ENCODE measurements at places on chromosomes 5 and 9. TPM values are rescaled to one million over a fixed set of nuclear protein-coding genes. Genes with fewer than 3 reads are reported as not detected.

- H3K27ac ChIP-seq, result no peak overlapping the region
- no peak for DNase-seq
Measured at GRCh38 chr5:22842574-22842973, 10.6 kb downstream of the CDH12 start.

The ADAMTS6 gene
- total RNA-seq, result 2.8 TPM

The NPR3 gene
- total RNA-seq, result 0.23 TPM

DNA sequence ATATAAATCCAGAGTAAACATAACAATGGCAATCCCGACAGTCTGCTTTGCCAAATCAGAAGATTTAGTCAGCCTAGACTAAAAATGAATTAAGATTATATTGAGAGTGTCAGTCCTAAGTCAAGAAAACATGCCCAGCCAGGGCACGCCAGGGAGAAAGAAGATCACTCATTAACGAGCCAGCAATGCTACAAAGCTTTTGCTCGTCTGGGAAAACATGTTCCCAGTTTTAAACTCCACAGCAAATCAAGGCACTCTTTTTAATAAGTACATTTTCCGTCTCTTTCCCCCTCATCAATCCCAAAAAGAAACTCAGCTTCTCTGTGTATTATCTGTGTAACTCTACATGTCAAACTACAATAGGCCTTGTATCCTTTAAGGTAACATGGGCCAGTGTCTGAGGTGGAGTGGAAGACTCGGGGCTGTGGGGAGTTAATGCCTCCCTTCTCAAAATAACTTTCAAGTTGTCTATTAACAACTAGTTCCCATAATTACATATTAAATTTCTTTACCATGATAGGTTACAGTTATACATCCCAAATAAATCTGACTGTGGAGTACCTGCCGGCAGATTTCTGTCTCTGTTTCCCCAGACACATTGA is 40.9 kb downstream of the NFIB start:
- H3K27me3 ChIP-seq, result no peaks in the 10 kb centered on the region
- peak overlapping the region; percentile 99 for H3K27ac ChIP-seq
- peaks cover 72% of the 10 kb centered on the region for H3K4me1 ChIP-seq
- no peak for DNase-seq
- peak overlapping the region; percentile 58 for H3K4me3 ChIP-seq
- H3K36me3 ChIP-seq, result peaks cover 5% of the 10 kb centered on the region

The CCDC192 gene
- 0.53 TPM for total RNA-seq

The FBXL7 gene
- 14.4 TPM for total RNA-seq

The BARX1 gene
- 9.0 TPM for total RNA-seq

DNA sequence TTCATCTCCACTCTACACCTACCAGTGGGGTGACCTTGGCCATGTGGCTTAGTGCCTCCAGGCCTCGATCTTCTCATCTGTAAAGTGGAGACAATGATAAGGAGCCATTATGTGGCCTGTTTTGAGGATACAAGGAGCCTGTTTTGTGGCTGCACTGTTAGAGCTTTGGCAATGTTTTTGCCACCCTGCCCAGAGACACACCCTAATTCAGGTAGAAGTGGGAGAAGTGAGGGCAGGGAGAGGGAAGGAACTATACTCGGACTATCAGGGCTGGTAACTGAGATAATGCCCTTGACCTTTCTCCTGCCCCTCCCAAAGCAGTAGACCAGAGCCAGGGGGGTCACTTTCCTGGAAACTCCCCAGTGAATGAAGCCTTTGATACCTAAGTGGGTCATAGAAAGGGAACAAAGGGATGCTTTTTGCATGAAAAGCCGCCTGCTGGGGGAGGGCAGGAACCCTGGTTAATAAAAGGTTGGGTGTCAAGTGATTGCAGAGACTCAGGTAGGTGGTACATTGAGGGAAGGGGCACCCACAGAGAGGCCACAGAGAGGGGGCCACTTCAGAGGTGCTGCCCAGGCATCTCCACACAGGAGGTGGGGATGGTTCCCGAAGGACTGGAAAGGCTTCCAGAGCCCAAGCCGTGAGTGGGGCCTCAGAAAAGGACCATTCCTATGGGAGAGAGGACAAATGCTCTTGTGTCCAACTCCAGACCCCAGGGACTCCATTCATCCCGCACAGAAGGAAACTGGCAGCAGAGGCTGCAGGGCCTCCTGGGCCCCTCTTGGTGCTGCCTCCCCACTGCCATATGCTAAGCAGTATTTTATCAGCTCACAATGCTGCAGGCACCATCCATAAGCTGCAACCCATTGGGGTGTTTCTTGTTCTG is 42.3 kb upstream of the VDAC1 start:
- H3K4me1 ChIP-seq, result peaks cover 30% of the 10 kb centered on the region
- peaks cover 49% of the 10 kb centered on the region for H3K27me3 ChIP-seq
- no peak overlapping the region for H3K27ac ChIP-seq
- no peak overlapping the region for H3K4me3 ChIP-seq
- no peak for DNase-seq
- H3K36me3 ChIP-seq, result no peaks in the 10 kb centered on the region

DNA sequence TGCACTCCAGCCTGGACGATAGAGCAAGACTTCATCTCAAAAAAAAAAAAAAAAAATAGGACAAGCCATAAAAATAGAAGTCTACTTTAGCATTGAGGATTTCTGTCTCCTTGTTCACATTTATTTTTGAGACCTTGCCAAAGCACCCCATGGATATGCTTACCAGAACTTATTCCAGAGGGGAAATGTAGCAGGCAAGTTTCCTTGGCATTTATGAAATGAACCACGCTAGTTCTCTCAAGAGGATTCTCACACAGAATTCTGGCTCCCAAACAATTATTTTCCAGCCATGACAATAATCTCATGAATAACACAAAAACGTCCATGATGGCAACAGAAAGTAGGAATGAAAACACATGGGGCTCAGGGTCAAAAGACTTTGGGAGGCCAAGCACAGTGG is 23.4 kb upstream of the GPX8 start:
- no peak overlapping the region for H3K4me3 ChIP-seq
- H3K36me3 ChIP-seq, result no peaks in the 10 kb centered on the region
- H3K4me1 ChIP-seq, result no peaks in the 10 kb centered on the region
- no peak for DNase-seq
- H3K27ac ChIP-seq, result no peak overlapping the region

DNA sequence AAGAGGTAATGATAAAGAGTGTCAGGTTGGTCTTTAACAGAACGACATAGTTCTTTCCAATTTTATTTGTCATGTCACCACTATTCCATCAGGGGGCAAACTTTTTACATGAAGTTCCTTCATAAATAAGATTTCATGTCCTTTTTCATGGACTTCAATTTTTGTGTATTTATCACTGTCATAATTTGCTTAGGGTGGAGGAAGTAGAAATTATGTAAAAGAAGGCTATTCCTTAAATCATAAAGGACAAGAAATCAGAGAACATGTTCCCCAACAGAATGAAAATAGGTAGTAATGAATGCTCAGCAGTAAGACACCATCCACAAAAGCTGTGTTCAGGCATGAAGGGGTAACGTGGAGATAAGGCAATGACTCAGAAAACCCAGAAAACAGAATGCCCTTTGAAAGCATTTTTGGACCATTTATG is 72.7 kb downstream of the ZFAND5 start:
- peaks cover 7% of the 10 kb centered on the region for H3K36me3 ChIP-seq
- DNase-seq, result no peak
- no peaks in the 10 kb centered on the region for H3K4me1 ChIP-seq
- H3K27ac ChIP-seq, result no peak overlapping the region

DNA sequence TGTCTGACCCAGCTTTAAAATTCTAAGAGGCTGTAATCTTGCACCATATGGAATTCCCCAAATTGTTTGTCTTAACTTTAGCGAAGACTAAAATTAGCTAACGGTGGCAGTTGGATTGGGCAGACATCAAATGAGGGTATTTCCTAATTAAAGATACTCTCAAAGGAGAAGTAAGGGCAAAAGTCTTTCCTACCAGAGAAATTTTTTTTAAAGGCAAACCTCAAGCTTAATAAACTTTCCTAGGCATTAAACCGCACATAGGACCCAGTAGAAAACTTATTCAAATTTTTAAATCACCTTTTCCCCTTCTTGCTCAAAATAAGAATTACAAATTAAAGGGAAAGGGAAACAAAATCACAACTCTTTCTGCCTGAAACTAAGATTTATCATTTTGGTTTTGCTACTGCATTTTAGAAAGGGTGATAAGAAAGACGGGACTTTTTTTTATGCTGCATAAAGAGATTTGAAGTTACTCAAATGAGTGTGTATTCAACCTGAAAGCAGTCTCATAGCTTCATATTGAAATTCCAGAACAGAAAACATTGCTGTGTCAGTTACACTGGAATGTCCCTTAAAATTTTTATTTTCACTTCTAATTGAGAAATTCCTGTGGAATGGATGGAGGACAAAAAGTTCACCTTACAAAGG is 189.1 kb upstream of the PTGER4 start:
- no peak overlapping the region for H3K27ac ChIP-seq
- H3K27me3 ChIP-seq, result no peaks in the 10 kb centered on the region
- H3K4me3 ChIP-seq, result no peak overlapping the region
- H3K36me3 ChIP-seq, result no peaks in the 10 kb centered on the region

The IFNK gene
- not detected for total RNA-seq

- H3K27me3 ChIP-seq, result no peaks in the 10 kb centered on the region
- H3K4me1 ChIP-seq, result peaks cover 33% of the 10 kb centered on the region
- no peak for DNase-seq
- H3K4me3 ChIP-seq, result no peak overlapping the region
- no peaks in the 10 kb centered on the region for H3K36me3 ChIP-seq
- no peak overlapping the region for H3K27ac ChIP-seq
Measured at GRCh38 chr9:37229882-37230482, 109.6 kb downstream of the ZCCHC7 start.

DNA sequence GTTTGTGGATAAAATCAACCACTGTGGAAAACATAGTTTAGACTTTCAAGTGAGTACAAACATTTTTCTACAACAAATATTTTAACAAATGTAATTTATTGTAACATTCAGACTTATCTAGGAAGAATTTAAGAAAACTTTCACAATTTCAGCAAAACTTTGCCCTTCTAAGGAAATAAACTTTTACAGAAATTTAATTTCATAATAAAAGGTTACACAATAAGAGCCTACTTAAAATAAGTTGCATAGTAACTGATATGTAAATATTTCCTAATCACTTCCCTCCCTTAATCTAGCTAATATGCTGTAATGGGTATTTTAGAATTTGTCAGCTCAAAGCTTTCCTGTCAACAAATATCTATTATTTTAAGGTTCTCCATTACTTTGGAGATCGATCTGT is 1899.9 kb downstream of the MAT2B start:
- H3K27ac ChIP-seq, result no peak overlapping the region
- no peaks in the 10 kb centered on the region for H3K27me3 ChIP-seq
- H3K36me3 ChIP-seq, result peaks cover 34% of the 10 kb centered on the region
- no peak for DNase-seq
- no peak overlapping the region for H3K4me3 ChIP-seq

- DNase-seq, result no peak
- H3K27me3 ChIP-seq, result peaks cover 14% of the 10 kb centered on the region
- no peak overlapping the region for H3K27ac ChIP-seq
Measured at GRCh38 chr5:39459071-39459470, 34.3 kb upstream of the DAB2 start.

The CSF1R gene
- 0.20 TPM for total RNA-seq

The SH3RF2 gene
- 1.6 TPM for total RNA-seq

The INSL4 gene
- not detected for total RNA-seq

The ADAM19 gene
- total RNA-seq, result 19.2 TPM

The MORN5 gene
- not detected for total RNA-seq

The SPINK6 gene
- not detected for total RNA-seq

- H3K27me3 ChIP-seq, result no peaks in the 10 kb centered on the region
- DNase-seq, result peak; percentile 73
- no peak overlapping the region for H3K4me3 ChIP-seq
Measured at GRCh38 chr9:68999393-69000105, 14.4 kb downstream of the PRKACG start.

GRCh38 chr9:92503156-92503555 is 20.9 kb upstream of the ASPN start:
- peaks cover 14% of the 10 kb centered on the region for H3K4me1 ChIP-seq
- no peak overlapping the region for H3K4me3 ChIP-seq
- H3K27ac ChIP-seq, result no peak overlapping the region
- no peaks in the 10 kb centered on the region for H3K36me3 ChIP-seq

DNA sequence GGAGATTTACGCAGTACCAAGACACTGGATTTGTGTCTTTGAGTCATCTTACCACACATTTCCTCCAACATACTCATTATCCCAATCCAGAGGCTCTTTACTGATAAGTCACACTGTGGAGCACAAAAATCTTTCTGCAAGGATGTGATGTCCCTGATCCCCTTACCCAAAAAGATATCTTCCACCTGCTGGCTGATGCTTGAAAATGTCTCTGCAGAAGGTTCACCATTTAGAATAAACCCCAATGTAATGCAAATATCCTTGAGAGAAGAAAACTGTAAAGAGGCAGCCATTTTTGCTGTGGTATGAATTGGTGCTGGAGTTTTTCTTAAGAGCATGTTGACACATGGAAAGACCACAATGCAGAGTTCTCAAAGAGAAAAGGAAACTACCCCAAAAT is 65.7 kb upstream of the RORB start:
- H3K27ac ChIP-seq, result no peak overlapping the region
- H3K4me1 ChIP-seq, result peaks cover 7% of the 10 kb centered on the region
- H3K4me3 ChIP-seq, result no peak overlapping the region
- H3K27me3 ChIP-seq, result no peaks in the 10 kb centered on the region
- DNase-seq, result no peak

GRCh38 chr5:135072387-135073281 is 38.6 kb upstream of the PITX1 start:
- H3K4me3 ChIP-seq, result no peak overlapping the region
- H3K27me3 ChIP-seq, result peaks cover 72% of the 10 kb centered on the region
- peaks cover 13% of the 10 kb centered on the region for H3K4me1 ChIP-seq
- H3K36me3 ChIP-seq, result no peaks in the 10 kb centered on the region

DNA sequence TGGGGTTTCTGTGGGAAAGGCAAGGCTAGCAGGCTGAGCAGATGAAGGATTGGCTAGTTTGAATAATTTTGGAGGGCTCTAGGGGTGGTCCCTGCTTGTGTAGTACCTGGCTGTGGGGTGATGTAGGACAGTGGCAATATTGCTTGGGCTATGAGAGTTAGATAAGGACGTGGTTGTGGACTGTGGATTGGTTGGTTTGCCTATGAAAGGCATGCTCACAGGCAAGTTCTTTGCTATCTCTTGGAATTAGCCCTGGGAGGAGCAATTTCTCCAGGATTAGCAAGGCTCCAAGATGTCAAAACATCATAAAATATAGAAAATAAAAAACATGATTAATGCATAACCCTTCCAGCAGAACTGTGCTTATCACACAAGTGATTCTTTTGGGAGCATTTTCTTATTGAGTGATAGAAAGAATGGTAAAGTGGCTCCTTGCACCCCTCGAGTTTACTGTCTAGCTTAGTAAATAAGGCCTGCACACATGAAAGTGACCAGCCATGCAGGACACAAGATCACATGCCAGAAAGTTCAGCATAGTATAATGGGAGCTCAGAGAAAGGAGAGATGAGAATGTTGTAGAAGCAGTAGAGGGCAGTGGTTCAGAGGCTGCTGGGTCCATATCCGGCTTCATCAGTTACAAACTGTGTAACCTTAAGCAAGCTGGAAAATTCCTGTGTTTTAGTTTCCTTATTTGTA is 13.8 kb downstream of the AOPEP start:
- H3K27ac ChIP-seq, result no peak overlapping the region
- no peaks in the 10 kb centered on the region for H3K27me3 ChIP-seq
- H3K36me3 ChIP-seq, result no peaks in the 10 kb centered on the region
- H3K4me3 ChIP-seq, result no peak overlapping the region

The GARNL3 gene
- total RNA-seq, result 22.4 TPM

GRCh38 chr9:18362901-18363685 is 110.9 kb upstream of the ADAMTSL1 start:
- H3K4me1 ChIP-seq, result peaks cover 17% of the 10 kb centered on the region
- no peaks in the 10 kb centered on the region for H3K36me3 ChIP-seq
- no peaks in the 10 kb centered on the region for H3K27me3 ChIP-seq
- H3K27ac ChIP-seq, result no peak overlapping the region
- no peak overlapping the region for H3K4me3 ChIP-seq

Measured in WTC11 (cell line).